ENCODE measurements at places on chromosomes 16 and 17.
A peak's percentile ranks its signal among the peaks of the same experiment; 100 is the strongest.

DNA sequence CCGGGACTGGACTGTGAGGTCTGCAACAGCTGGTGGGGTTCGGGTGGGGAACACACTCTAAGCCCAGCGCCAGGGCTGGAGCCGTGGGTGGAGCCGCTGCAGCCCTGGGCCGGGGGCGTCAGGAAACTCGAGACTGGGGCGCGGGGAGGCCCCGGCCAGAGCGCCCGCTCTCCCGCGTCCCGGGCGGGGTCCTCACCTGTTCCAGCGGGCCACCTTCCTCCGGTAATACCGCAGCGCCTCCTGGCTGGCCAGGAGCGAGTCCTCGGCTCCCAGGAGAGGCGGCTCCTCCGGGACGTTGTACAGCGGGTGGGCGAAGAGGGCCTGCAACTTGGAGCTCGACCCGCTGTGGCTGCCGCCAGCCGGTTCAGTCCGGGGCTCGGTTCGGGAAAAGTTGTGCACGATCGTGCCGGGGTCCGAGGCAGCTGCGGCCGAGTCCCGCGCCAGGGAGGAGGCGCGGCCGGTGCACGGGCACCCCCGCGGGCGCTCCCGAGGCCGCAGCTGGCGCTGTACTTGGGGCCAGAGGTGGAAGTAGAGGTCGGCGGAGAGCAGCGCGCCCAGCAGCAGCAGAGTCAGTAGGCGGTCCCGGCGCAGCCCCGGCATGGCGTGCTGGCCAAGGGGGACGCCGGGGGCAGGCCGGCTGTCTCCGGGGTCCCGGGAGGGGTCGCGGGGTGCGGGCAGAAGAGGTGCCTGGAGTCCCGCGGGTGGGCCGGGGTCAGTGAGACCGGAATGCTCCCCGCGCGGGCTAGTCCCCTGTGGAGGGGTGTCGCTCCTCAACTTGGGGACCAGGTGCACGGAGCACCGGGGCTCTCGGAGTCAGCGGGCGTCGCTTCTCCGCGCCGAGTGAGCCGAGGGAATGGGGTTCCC is 868 bp downstream of the FAM20A start:
- DNase-seq = no peak

- DNase-seq = no peak
Observed at GRCh38 chr16:80046848-80047247, 446.3 kb upstream of the MAF start.

DNA sequence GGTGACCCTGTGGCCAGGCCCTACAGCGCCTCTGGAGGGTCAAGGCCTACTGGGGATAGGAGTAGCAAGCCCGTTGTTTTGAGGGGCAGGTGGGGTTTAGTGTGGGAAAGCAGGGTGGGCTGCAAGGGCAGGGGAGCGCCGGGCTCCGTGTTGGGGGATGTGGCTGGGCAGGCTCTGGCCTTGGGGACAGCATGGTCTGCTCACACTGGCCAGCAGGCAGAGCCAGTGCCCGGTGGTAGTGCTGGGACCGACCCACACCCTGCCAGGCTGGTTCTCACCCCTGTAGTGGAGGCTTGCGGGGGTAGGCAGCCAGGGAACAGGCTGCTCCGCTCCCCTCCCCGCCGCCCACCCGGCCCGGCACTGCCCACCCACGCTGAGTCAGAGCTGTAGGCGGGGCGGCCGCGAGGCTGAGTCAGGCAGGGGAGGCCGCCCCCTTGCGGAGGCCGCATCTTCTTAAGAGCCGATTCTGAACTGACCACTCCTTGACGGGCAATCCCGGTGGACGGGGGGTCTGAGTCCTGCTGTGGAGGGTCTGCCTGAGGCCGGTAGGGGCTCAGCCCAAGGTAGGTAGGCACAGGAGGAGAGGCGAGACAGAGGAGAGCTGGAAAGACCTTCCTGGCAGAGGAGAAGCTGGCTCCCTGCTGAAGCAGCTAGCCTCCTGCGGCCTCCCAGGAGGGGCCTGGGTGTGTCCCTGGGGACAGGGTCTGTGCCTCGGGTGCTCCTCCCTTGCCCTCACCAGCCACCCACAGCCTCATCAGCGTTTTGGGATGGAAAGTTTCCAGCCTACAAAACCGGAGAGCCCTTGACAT is 62.4 kb downstream of the BAIAP2 start:
- peak; percentile 44 for DNase-seq

- no peak for DNase-seq
Observed at GRCh38 chr16:62846399-62847057, 810.3 kb upstream of the CDH8 start.

DNA sequence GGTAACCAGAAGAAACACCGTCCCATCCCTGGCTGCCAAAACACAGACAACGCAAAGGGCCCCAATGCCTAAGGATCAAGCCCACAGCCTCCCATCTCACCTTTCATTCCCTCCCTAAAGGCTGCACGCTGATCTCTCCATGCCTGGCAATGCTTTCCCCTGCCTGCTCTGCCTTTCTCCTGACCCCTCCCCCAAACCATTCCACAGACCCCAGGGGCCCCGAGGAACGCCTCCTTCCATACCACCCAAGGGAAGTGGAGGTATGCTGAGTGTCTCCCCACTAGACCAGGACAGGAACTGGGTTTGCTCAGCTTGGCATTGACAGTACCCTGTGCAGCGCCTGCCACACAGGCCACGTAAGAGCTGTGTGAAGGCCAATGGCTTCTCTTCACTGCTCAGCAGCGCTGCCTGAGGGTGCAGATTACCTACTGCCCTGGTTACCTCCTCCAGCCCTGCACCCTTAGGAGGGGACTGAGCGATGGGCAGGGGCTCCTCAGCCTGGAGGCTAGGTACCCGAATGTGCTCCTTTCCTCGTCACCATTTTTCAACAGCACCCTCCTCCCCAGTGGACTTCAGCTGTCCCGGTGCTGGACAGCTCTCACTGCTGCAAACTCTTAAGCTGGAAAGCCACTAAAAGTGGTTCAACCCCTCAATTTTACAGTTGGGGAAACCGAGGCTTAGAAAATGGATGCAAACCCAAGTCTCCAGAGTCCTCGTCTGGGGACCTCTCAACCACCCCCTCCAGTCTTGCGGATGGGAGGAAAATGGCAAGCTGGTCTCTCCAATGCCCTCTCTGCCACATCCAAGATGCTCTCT is 45.0 kb downstream of the SRCIN1 start:
- no peak for DNase-seq

DNA sequence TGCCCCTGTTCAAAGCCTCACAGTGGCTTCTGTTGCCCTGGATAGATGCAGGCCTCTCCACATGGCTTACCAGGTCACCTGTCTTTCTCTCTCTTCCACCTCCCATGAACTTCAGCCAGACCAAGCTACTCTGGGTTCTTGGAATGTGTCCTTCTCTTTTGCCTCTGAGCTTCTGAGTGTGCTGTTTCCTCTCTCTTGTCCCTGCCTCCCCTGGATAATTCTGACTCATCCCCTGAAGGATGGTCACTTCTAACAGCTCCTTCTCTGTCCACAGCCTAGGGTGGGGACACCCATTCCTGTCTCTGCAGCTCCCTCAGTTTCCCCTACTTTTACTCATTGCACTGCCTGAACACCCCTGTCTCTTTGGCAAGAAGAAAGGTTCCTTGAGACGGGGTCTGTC is 2.9 kb downstream of the GUCY2D start:
- DNase-seq = no peak

DNA sequence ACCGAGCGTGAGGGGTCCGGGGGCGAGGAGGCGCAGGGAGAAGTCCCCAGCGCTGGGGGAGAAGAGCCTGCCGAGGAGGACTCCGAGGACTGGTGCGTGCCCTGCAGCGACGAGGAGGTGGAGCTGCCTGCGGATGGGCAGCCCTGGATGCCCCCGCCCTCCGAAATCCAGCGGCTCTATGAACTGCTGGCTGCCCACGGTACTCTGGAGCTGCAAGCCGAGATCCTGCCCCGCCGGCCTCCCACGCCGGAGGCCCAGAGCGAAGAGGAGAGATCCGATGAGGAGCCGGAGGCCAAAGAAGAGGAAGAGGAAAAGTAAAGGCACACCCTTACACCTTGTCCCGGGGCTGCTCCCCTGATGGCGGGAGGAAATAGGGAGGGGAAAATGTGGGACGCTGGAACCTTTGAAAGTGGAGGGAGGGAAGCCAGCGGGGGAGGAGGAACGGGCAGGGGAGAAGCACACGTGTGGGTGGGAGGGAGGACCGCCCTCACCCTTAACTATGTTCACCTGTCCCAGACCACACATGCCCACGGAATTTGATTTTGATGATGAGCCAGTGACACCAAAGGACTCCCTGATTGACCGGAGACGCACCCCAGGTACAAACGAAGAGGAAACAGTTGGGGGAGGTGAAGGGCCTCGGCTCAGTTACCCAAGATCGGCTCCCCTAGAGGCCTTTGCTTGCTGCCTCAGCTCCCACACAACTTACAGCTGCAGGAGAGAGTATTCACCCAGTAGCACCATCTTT is 916 bp downstream of the PAGR1 start:
- DNase-seq = peak; percentile 63
